NCI-H1048 (cell line): ENCODE measurements at places on chromosomes 11 and 22.

- no peak for DNase-seq
Measured at GRCh38 chr11:97516688-97517087, 1126.9 kb downstream of the JRKL start.

DNA sequence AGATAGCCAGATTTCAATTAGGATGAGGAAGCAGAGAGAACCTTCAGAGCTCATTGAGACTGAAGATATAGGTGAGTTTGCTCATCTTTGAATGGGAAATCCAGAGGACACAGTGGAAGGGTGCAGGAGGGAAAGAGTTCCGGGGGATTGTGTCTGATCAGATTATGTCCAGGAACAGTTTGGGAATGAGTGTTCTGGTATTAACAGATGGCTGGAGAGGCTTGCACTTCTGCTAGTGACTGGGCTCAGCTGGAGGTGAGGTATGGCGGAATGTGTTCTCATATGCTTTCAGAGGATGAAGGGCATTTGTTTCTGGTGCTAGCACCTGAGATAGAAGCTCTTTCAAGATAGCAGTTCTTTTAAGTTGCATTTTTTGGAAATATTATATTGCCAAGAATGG lies 27.6 kb downstream of the ALKBH3 start:
- DNase-seq = no peak

- DNase-seq = no peak
Measured at GRCh38 chr11:16000065-16000464, 356.3 kb downstream of the SOX6 start.

DNA sequence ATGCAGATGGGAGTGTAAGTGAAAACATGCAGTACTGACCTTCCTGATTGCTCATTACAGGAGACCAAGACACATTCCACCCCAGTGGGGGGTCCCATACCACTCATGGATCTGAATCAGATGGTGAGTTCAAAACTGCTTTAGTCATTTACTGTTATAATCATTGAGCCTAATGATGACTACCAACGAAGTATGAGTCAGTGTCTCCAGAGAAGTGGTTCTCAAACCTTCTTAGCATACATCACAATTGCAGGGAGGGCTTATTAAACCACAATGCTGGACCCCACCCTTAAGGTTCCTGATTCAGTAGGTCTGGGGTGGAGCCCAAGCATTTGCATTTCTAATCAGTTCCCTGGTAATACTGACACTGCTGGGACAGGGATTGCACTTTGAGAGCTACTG lies 75.8 kb downstream of the CD44 start:
- DNase-seq = no peak

DNA sequence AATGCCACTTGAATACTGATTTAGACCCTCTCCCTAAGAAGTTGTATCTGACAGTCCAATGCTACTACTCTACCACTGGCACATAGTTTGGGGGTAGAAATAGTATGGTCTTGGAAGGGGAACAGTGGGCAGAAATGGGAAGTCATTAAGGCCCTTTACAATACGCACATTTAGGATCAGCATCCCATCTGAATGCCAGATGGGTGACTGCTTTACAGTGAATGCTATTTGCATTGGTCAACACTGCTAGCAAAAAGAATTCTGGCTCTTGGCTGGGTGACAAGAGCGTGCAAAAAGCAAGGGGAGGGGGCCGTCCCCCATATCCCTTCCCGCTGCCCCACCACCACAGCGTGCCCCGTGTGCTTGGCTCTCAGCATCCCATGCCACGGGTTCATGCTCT lies 104.7 kb upstream of the BID start:
- no peak for DNase-seq

DNA sequence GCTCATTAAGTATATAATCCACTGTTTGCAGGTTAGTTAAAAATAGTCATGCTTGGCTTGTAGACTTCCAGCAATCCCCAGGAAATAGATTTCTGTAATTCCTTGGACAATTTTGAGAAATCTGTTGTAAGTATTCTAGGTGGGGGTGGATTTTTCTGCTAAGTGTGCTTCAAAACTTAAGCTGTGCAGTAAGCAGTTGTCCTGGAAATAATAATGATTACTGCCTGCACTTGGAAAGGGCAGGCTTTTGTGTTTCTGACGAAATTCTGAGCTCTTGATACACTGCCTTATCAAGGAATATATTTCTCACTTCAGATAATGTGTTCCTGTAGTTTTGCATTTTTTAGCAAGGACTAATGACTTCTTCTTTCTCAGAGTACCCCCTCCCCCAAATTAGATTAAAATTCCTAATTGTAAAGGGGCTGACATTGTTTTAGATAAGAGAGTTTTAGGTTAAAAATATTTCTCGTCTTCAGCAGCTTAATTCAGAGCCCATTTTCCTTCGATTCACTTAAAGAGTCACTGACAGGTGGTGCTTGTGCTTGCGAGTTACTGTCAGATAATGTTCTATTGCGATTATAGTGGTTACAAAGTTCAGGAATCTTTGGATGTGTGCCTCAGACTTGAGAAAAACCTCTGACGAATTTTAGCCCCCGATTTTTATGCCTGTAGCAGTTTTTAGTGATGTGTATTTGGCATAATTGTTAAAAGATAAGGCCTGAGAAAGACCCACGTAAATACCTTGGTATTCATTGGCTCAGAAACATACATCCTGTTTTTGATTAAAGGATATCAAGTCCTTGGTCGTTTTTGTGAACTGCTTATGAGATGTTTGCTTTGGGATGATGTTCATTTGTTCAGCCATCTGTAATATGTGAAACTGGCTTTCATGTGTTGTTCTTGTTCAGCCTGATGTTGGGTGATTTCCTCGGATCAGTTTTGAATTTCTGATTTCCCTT lies 120.5 kb downstream of the HIPK3 start:
- no peak for DNase-seq

GRCh38 chr11:102119997-102120396 lies 9.8 kb downstream of the YAP1 start:
- DNase-seq = no peak

DNA sequence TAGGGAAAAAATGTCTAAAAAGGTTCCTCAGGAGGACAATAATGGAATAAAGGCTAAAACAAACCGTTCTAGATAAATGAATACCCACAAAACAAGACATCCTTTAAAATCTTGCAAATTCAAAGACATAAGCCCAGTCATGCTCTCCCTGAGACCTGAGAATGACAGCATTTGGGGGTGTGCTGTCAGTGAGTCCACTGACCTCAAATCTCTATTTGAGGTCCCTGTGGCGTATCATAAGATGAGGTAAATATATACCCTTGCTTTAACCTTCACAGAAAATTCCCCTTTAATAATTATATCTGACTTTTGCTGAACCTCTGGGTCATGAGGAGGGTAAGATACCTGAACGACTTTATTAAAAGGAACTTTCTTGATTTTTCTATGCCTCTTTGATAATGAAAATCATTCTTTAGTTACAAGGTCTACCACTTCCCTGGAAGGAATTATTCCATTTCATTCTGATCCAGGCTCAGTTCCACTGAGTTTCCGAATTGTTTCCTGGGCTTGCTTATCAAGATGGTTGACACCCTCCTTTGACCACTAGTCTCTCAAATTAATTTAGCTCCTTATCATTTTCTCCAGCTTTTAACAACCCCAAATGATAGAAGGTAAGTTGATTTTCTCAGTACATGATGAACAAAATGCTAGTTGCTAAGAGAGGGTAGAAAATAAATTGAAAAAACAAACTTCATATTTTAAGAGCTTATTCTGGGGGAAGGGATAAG lies 53.8 kb upstream of the CHRM4 start:
- DNase-seq = no peak

DNA sequence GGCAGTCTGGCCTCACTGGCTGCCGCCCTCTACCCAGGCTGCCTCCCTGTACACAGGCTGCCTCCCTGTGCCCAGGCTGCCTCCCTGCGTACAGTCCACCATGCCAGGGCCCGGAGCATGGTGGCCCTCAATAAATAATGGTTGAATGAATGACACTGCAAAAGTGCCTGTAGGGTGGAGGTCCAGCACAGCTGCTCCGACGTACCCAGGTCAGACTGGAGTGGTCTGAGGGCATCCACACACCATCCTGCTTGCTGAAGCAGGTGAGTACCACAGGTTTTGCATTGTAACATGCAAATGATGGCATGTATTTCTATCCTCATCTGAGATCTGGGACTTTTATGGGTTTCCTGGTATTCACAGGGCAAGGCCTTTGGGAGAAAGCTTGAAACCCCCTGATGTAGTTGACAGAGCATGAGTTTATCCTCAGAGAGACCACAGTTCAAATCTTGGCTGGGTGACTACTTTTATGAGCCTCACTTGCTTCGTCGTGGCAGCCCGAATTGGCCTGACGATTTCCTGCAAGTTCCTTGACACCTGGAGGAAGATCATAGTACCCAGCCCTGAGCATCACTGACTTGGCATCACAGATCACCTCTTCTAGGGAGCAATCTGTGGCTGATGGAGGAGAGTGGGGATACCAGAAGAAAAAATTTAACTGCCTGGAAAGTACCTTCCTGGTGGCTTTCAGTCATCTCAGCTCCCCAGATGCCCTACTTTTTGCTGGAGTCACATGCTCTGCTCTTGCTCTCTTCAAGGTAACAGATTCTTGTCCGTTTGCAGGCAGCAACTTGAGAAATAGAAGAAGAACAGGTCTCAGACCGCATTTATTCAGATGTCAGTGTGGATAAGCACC lies 16.0 kb upstream of the CYB5R3 start:
- DNase-seq = no peak

GRCh38 chr11:7261578-7261977 lies 9.9 kb downstream of the SYT9 start:
- no peak for DNase-seq

- DNase-seq = no peak
Measured at GRCh38 chr11:94400839-94401772, at the start of gene GPR83. Gene GPR83 (minus strand): TSS chr11:94401419. CDS start chr11:94401247, 172 bp downstream.

- no peak for DNase-seq
Measured at GRCh38 chr11:123725995-123726655, 15.3 kb downstream of the ZNF202 start.

GRCh38 chr11:6062691-6063358 lies 32.3 kb upstream of the OR56A1 start:
- no peak for DNase-seq

DNA sequence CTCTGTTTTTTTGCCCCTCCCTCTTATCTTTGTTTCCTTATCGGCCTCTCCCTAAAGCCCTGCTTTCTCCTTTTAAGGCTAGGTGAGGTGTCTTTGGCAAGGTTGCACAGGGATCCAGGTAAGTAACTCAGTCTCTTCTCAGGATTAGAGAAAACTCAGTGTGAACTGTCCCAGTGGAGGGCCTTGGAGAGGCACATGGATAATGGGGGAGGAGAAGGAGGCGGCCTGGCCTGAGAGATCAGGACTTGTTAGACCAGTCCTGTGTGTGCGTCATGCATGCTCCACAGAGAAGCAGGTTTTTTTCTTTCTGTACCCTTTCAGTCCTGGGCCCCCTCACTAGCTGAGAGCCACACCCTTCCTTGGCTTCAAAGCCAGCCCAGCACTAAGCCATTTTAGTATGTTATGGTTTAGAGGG lies 19.9 kb downstream of the CTNND1 start:
- no peak for DNase-seq

- peak; percentile 77 for DNase-seq
Measured at GRCh38 chr22:37607010-37607934, 1.4 kb upstream of the GGA1 start.

DNA sequence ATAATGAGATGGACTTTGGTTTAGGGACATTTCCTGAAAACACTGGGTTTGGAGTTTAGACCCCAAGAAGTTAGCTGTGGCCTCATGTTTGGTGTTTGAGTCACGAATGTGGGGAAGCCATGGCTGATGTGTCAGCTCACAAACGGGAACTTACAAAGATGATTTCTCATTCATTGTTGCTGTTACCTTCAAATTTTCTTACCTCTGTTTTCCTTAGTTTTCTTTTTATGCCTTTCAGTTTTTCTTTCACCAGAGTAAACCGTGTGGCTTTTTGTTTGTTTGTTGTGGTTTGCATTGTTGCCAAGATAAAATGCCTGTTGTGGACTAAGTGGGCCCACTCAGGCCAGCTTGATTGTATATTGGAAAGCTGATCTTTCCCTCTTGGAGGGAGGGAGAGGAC lies 89.1 kb downstream of the SWAP70 start:
- DNase-seq = no peak

- no peak for DNase-seq
Measured at GRCh38 chr22:45966320-45966894, 10.6 kb downstream of the WNT7B start.

- no peak for DNase-seq
Measured at GRCh38 chr11:110807801-110808200, 95.6 kb upstream of the ARHGAP20 start.

- no peak for DNase-seq
Measured at GRCh38 chr11:7927635-7928034, 3.4 kb downstream of the OR10A6 start.

DNA sequence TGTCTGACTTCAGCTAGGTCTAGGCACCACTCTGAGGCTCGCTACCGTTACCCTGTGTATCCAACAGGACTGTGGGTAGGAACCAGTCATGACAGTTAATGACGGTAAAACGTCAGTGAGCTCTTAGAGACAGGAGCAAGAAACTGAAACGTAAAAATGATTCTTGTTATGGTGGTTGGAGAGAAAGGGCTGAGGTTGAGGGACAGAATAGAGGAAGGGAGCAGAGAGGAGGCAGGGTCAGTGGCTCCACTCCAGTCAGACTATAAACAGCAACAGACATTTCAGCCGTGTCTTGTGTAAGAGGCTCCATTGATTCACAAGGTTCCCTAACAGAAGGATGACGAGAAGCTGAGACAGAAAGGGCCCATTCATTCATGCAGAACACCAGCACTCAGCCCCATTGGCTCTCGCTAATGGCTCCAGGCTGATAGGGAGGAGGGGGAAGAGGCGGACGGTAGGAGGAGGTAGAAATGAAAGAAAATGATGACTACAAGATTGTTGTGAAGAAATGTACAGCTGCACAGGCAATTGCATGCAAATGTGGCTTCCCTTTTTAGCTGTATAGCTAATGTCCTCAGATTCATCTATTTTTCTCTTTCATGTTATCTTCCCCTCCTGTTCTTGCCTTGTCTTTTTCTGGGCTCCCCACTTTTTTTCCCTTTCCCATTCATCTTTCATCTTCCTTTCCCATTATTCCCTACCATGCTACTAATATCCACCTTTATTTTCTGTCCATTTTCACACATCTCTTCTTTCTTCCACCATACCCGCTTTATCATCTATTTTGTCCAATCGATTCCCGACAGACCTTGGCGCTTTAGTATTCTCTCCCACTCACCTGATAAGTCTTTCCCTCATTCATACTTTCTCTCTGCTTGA lies 34.3 kb downstream of the ETS1 start:
- no peak for DNase-seq

DNA sequence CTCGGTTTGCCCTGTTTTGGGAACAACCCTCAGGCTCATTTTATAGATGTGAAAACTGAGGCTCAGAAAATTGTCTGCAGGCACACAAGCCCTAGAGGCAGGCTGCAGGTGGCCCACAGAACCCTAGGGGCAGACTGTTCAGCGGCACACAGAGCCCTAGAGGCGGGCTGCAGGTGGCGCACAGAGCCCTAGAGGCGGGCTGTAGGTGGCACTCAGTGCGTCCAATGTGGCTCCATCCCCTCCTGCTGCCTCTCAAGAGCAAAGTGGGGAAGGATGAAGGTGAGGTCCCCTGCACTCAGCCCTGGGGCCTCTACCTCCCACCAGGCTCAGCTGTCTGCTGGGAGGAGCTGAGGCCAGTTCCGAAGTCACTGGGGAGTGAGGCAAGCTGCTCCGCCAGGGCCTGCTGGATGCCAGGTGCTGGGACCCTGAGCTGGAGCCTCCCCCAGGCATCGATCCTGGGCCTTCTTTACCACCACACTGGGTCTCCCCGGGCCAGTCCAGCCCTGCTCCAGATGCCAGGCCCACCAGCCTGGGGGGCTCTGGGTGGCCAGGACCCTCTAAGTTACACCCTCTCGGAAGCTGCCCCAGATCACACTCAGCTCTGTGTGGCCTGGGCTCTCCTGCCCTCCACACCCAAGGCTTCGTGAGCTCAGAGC lies 2.3 kb downstream of the ACY3 start:
- DNase-seq = no peak

- no peak for DNase-seq
Measured at GRCh38 chr22:22600531-22601261, 41.6 kb upstream of the PRAME start.
